ENCODE measurements at places on chromosomes 1 and 21. TPM values are rescaled to one million over a fixed set of nuclear protein-coding genes. Genes with fewer than 3 reads are reported as not detected.
A peak's percentile ranks its signal among the peaks of the same experiment; 100 is the strongest.

GRCh38 chr1:151058692-151059091 is 730 bp downstream of the CDC42SE1 start:
- DNase-seq: no peak

DNA sequence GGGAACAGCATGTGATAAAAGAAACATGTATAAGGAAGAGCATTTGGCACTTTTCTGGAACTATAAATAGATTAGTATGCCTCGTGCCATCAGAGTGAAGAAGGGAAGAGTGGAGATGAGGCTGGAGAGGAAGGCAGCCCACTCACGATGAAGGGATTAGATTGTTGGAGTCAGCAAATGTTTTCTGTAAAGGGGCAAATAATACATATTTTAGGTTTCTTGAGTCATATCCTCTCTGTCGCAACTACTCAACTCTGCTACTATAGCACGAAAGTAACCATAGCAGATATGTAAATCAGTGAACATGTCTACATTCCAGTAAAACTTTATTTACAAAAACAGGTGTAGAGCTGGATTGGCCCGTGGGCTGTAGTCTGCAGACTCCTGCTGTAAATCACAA is 147.8 kb downstream of the TENT5C start:
- no peak for DNase-seq

DNA sequence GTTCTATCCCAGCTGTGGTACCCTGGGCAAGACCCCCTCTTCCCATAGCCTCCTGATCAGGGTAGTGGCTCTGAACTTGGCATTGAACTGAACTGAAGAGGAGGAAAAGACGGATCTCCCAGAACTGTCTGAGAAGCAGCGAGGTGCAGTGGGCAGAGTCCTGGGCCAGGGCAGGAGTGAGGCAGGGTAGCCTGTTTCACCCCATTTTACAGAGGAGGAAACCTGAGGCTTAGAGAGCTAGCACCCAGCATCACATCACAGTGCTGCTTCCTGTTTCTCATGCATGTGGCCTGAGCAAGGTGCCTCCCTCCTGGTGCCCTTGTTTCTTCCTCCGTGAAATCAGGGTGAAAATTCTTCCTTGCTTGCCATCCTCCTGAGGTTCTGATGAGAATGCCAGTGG is 17.1 kb downstream of the ZNF362 start:
- no peak for DNase-seq

- peak; percentile 98 for DNase-seq
Observed at GRCh38 chr1:230066466-230067404, at the start of gene GALNT2. TSS of gene GALNT2 (plus strand) at chr1:230067238. CDS start at chr1:230067281, 43 bp downstream.

DNA sequence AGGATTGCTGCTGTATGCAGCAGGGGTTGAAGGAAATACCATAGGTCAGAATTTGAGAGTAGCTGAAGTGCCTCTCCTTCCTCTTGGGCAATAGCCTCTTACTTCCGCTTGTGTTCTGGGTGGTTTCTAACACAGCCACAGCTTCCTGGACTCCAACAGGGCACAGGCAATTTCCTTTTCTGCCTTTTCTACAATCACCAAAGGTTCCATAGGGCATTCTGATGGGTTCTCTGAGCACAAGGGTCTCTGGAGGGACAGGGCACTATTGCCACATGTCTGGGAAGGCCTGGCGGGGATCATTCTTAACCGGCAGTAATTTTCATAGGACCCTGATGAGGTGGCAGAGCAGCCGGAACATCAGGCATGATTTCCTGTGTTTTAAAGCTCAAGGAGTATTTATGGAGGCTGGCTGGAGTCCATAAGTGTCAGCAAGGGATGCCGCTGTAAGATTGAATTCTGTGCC is 5.5 kb upstream of the AGTRAP start:
- no peak for DNase-seq

GRCh38 chr1:38293567-38293966 is 247.0 kb upstream of the POU3F1 start:
- no peak for DNase-seq

DNA sequence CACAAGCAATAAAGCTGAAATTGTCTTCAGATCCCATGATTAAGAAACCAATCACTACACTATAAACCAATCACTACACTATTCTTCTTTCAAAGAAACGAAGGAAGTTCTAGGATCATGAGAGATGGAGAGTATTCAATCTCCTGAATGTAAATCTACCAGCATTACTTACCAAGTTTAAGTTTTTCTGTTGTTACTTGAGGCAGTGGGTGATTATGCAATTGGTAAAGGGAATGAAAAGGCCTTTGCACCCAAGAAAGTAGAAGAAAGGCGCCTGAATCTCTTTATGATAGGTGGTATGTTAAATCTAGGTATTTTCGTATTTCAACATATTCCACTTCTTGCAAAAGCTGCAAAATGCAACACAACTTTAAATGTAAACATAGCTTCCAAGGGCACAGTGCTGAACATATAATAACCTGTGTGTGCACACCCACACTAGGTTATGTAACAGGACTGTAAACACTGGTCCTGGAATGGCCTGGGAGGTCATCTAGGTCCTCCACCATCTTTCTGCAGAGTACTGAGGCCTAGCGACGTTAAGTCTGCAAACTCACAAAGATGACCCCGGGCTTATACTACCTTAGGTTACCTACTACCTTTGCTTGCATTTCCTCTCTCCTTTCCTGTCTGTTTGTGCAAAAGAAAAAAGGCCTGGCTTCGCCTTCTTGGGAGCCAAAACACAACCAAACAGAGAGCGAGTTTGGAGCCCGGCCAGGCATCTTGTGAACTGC is 1.1 kb upstream of the UAP1 start:
- no peak for DNase-seq

DNA sequence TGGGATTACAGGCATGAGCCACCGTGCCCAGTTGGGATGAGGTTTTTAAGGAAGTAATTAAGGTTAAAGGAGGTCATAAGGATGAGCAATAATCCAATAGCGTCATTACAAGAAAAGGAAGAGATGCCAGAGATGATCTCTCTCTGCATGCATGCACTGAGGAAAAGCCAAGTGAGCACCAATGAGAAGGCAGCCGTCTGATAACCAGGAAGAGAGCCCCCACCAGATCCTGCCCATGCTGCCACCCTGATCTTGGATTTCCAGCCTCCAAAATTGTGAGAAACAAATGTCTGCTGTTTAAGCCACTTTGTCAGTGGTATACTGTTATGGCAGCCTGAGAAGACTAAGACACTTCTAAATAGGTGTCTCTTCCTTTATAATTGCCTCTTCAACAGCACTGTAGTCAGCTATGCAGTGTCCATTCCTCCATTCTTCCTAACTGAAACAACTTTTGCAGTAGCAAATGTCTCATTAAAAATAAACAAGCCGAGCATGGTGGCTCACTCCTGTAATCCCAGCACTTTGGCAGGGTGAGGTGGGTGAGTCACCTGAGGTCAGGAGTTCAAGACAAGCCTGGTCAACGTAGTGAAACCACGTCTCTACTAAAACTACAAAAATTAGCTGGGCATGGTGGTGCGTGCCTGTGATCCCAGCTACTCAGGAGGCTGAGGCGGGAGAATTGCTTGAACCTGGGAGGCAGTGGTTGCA is 216.2 kb upstream of the RUNX1 start:
- DNase-seq: no peak

DNA sequence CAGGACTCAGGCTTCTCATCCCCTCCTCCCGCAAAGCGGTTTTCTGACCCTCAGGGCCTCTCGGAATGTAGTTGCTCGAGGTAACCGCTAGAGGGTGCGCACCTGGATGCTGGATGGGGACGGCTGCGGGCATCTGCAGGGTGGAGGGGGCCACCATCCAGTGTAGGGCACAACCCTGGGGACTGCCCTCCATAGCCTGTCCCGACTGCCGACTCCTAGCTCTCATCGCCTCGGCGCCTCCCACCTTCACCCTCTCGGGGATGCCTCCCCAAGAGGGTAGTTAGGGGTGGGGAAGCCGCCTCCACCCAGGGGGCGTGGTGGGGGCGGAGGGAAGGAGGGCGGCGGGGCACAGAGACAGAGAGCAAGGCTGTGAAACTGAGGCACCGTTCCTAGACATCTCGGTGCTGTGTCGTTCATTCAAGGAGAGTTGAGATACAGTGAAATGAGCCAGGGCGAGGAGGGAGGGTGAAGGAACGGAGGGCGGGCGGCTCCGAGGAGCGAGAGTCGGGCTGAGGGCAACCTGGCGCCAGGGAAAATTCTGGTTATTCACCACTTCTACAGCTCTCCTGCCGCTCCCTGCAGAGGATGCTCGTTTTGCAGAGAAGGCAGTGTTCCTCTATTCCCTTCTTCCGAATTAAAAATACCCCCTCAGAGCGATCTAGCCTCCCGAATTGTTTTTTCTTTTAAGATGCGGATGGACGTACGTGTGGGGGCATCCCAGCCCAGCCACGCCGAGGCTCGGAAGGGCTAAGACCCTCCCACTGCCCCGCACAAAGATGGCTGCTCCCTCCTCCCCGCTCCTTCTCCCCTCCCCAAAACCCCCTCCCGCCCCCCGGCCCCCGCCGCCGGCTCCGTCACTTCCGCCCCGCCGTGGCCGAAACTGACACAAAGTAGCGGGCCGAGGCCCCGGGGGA is at the start of gene ATP8B2:
Gene ATP8B2, plus strand, starts transcription at position 857 of the 914 bp plus-strand sequence. CDS start 2,617 bp downstream, outside the sequence.
- peak; percentile 83 for DNase-seq

GRCh38 chr1:41633764-41634163 is 149.3 kb upstream of the EDN2 start:
- DNase-seq: no peak

GRCh38 chr1:109929588-109930251 is 19.1 kb downstream of the CSF1 start:
- no peak for DNase-seq

- no peak for DNase-seq
Observed at GRCh38 chr1:19042675-19043578, 86.5 kb upstream of the IFFO2 start.

GRCh38 chr1:116767782-116768382 is 13.7 kb downstream of the CD2 start:
- DNase-seq: no peak

GRCh38 chr1:154453574-154454352 is 48.3 kb upstream of the TDRD10 start:
- DNase-seq: no peak

DNA sequence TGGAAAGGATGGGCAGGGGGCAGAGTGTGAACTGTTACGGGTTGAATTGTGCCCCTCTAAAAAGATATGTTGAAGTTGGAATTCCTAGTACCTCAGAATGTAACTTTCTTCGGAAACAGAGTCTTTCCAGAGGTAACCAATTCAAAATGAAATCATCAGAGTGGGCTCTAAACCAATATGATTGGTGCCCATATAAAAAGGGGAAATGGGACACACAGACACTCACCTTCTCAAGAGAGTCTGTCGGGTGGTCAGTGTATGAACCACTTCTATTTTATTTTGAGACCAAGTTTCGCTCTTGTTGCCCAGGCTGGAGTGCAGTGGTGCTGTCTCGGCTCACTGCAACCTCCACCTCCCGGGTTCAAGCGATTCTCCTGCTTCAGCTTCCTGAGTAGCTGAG is 7.6 kb downstream of the EDARADD start:
- DNase-seq: no peak

- DNase-seq: no peak
Observed at GRCh38 chr21:25619198-25619597, 11.9 kb upstream of the MRPL39 start.

DNA sequence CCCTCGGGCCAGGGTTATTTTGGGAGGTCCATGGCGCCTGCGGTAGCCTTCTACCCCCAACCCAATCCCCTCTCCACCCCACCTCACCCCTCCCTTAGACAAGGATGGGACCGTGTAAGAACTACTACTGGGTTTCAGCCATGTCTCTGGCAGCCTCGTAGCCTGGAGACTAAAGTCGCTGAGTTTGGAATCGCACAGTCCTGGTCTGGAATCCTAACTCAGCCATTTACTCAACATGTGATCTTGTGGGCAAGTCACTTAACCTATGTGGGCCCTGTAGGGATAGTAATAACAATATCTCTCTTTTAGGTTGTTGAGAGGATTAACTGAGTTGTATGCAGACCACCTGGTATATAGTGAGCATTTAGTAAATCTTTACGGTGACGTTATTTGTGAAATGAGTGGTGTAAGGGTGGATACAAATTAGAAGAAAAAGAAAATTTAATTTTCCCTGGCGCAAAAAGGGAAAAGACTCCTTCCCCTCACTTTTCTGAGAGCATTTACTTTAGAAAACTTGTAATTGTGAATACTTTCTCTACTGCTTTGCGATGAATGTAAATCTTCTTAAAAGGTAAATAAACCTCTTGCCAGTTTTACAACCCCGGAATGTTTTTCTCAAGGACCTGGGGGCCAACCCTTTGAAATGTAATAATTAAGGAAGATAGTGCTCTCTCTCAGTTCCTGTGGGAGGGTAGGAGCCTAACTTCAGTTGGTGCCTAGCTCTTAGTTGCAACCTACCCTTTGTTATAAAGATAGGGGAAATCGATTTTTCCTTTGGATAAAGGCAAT is 615 bp upstream of the MRPS15 start:
- peak; percentile 34 for DNase-seq

- DNase-seq: no peak
Observed at GRCh38 chr1:179425186-179425585, 59.4 kb downstream of the AXDND1 start.

DNA sequence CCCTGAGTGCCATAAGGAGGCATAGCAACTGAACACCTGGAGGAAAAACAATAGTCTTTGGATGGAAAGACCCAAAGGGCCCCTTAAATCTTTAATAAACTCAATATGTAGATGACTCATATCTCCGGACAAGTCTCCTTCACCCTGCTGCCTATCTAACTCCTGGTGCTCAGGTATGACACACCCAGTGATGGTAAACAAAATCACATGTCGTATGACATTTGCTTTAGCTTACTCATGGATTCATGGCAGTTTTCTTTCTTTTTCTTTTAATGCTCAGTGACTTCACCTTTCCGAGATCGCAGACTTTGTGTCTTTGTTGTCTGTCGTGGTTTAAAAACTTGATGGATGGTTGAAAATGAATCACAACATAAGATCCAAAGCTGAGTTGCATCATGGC is 208.5 kb upstream of the PROX1 start:
- no peak for DNase-seq

DNA sequence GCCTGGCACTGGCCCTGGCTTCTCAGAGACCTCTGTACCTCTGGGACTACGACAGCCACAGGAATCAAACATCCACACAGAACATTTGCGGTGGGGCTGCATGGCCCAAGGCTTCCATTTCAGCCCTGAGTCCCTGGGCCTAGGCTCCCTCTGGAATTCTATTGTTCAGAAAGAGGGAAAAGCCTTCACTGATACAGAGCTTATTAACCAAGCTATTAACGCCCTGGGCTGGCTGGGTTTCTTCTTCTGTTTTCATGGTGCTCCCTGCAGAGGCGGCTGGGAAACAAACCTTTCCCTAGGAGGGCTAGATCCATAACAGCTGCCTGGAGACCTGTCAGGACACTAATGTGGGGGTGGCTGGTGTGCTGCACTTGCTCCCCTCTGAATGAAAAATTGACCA is 88.2 kb downstream of the KAZN start:
- DNase-seq: no peak

- no peak for DNase-seq
Observed at GRCh38 chr1:185608177-185608576, 126.0 kb upstream of the HMCN1 start.

GRCh38 chr1:217953922-217954321 is 322.8 kb downstream of the SPATA17 start:
- no peak for DNase-seq

The CA6 gene
- not detected for total RNA-seq

The NUF2 gene
- total RNA-seq: 3.3 TPM

The RNU1-4 gene
- under 0.01 TPM for total RNA-seq

The ADAM30 gene
- not detected for total RNA-seq

The CR1 gene
- total RNA-seq: 0.41 TPM

The NBPF10 gene
- total RNA-seq: 0.41 TPM

Data from frontal cortex (tissue), 4 donors.